ENCODE measurements at places on chromosomes 5 and 9.

- peak; percentile 36 for DNase-seq
Observed at GRCh38 chr9:127154390-127155191, 32.2 kb upstream of the ANGPTL2 start.

DNA sequence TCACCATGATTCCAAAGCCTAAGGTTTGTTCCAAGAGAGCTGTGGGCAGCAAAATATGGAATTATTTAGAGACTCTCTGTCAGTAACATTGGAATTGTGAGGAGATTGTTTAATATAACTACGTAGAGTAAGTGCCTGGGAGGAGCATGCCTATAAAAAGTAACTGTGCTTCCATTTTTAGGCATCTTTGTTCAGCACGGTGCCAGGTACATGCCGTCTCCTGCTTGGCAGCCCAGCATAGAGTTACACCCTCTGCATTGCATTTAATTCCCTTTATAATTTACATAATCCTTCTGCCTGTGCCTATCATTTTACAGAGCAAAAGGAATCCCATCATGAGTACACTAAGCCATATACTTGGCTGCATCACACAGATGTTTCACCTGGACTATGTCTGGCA, 32.1 kb upstream of the ALDH1A1 start:
- no peak for DNase-seq

DNA sequence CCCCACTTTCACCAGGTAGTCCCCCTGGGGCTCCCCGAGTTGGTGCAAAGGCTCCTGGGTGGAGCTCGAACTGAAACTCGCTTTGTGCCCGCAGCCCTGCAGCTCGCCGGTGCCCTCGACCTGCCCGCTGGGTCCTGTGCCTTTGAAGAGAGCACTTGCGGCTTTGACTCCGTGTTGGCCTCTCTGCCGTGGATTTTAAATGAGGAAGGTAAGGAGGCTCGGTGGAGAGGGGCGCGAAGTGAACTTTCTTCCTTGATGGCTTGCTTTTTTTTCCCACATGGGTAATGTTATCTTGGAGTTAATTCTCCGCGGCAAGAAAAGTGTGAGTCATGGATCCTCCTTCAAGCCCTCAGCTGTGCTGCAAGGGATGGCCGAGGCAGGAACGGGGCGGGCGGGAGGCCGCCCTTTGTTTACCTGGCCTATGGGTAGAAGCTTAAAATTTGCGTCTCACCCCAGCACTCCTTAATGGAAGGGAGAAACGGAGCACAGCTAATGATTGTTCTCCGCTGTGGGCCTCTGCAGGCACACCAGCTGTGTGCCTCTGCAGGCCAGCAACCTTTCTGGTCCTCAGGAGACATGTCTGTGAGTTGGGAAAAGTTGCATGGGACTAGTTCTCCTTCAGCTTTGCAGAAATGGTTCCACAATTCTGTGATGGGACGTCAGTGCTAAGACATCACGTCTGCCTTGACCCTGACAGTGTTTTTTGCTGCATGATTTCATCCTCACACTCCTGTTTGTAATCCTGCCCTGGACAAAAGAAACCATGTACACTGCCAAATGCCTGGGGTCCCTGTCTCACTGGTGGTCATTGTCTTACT, 1.1 kb downstream of the MAMDC2 start:
- peak; percentile 60 for DNase-seq

DNA sequence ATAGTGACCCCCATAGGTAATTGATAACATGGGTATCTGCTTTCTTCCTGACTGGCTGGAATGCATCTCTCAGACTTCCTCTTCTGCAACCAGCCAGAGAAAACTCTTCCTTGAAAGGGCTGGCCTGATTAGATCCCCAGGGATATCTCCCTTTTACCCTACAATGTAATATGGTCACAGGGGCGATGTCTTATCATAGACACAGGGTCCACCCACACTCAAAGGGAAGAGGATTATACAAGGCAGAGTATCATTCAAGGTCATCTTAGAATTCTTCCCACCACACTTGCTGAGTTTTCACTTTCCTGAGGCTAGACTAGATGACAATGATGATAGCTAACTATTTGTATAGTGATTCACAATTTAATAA, 33.2 kb downstream of the TTLL11 start:
- DNase-seq = no peak

- DNase-seq = no peak
Observed at GRCh38 chr5:67190861-67191260, 5.7 kb downstream of the CD180 start.

- DNase-seq = no peak
Observed at GRCh38 chr5:80048084-80048780, 13.1 kb downstream of the THBS4 start.

- no peak for DNase-seq
Observed at GRCh38 chr9:27838876-27839275, 265.6 kb upstream of the C9orf72 start.

GRCh38 chr9:98540476-98540875, 168.3 kb downstream of the GABBR2 start:
- no peak for DNase-seq

DNA sequence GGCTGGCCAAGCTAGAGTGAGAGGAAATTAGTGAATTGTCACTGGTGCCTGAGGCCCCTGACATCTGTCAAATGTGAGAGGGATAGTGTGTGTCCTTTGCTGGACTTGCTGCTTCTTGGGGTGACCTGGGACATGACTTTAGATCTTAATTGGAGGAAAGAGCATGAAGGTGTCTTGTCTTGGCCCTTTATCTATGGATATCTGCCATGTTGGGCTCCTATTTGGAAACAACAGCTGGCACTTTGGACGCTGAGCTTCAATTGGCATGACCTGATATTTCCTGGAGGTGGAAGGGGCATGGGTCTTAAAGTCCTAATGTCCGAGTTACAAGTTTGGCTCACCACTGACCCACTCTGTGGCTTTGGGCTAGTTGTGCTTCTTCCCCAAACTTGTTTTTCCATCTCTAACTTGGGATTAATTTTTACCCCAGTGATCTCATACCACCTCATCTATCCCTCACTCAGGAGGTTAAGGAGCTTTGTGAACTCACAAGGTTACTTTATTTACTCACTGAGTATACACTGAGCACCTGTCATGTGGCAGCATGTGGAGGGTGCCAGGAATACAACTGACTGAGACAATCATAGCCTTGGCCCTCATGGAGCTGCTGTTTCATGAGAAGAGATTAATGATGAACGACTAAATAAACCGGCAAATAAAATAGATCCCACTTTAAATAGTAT, 30.1 kb upstream of the CXCL14 start:
- DNase-seq = no peak

DNA sequence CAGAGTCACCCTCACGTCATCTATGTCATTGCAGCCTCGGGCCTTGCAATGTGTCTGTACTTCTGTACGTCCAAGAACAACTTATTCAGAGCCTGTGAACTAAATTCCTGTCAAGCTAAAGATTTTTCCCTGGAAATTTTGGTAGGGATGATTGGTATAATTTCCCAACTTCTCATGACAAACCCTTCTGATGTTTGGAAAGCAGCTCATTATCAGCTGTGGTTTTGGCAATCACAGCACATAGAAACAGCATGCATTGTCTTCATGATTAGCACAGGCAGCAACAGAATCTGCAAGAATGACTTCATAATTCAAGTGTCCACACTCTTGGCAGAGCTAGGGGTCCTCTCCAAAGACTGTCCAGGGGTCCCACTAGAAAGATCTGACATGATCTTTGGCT, 49.5 kb downstream of the APBA1 start:
- DNase-seq = no peak

DNA sequence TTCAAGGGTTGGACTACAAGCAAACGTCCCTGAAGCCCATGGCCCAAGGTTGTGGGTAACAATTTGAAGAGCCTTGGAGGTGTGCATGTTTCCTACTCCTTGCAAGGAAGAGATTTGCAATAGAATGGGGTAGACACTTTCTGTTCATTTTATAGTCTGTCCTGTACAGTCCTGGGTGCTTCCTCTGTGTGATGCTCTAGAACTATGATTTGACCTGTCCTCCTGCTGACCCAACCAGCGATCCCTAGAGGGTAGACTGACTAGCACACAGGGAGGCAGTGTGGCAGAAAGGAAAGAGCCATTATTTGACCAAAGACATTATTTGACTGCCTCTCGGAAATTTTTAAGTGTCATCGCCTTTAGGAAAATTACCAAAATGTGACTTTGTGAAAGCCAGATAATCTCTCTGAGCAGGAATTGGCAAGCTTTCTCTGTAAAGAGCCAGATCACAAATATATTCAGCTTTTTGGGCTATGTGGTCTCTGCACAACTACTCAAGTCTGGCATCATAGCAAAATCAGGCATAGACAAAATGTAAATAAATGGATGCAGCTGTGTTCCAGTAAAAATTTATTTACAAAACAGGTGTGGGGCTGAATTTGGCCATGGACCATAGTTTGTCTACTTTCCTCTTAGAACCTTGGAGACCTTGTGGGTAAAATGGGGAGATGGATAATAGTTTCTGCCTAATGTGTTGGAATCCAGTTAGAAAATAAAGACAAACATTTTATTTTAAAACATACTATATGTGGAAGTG, 106.8 kb downstream of the DMRT2 start:
- no peak for DNase-seq

- no peak for DNase-seq
Observed at GRCh38 chr9:133999851-134000265, 7.7 kb upstream of the VAV2 start.

- DNase-seq = no peak
Observed at GRCh38 chr5:95262933-95263660, 21.8 kb downstream of the MCTP1 start.

GRCh38 chr5:128572051-128572929, 34.2 kb upstream of the FBN2 start:
- DNase-seq = no peak

GRCh38 chr5:78518365-78519197, 130.0 kb downstream of the LHFPL2 start:
- peak; percentile 90 for DNase-seq

- DNase-seq = no peak
Observed at GRCh38 chr5:6976971-6977370, 263.7 kb downstream of the TENT4A start.

DNA sequence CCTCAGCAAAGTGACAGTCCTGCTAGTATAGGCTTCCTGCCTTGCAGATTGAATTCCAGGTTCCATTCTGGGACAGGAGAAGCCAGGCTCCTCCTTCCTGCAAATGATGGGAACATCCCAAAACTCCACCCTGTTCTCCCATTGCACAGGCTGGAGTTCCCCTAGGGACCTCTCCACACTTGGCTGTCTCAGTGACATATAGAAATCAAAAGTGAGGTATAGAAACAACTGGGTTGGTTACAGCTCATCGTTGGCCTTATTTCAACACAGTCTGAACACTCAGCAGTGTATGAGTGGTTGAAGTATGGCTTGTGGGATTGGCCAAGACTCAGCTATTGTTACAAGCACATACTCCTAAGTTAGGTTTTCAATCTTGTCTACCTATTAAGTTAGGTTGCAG, 157.8 kb upstream of the FTMT start:
- no peak for DNase-seq

DNA sequence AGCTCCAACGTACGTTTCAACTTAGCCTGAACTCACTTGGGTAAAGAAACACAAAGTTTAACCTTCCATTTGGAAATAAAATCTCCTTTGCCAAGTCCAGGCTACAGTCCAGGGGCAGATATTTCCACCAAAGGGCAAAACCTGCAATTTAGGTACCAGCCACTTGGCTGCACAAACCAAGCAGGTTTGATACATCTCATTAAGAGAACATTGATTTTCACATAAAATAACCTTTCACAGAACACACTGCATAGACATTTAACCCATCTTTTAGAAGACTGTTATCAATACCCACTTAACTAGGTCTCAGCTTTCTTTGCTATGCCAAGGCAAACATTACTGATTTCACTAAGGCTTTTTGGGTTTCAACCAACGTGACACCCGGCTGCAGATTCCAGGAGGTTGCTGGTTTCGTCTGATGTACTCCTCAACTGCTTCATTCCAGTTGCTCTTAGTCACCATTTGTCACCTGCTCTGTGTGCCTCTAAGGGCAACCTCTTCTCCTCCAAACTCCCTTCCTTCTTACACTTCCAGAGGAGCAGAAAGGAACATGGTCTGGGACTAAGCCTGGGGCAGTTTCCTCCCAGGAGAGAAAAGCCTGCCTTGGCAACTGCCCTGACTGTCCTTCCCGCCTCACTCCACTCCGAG, 67.1 kb downstream of the EPB41L4B start:
- peak; percentile 58 for DNase-seq

DNA sequence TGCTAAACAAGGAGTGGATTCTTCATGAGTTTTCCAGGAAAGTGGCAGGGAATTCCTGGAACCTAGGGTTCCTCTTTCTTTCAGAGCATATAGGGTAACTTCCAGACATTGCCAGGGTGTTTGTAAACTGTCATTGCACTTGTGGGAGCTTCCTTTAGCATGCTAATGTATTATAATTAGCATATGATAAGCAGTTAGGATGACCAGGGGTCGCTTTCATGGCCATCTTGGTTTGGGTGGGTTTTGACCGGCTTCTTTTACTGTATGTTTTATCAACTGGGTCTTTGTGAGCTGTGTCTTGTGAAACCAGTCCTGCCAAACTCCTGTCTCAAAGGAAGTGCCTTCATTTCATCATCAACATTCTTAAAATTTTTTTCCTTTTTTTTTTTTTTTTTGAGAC, 11.9 kb upstream of the MELK start:
- DNase-seq = no peak

GRCh38 chr5:36363744-36364143, 62.0 kb upstream of the RANBP3L start:
- no peak for DNase-seq

GRCh38 chr9:103837940-103838339, 256.2 kb upstream of the SMC2 start:
- no peak for DNase-seq

DNA sequence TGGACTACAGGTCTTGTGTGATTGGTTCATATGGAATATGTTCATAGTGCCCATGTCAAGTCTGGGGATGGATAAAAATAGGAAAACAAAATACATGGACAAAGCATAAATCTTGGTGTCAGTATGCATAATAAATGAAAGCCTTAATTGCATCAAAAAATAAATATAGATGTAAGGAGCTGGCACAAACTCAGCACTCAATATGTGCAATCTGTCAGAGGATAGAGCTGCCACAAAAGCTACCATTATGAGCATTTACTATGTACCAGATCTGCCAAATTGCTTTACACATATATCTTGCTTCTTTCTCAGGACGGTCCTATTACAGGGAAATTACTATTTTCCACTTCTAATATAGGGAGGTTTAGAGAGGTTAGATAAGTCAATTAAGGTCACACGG, 18.2 kb upstream of the TMED7 start:
- no peak for DNase-seq

DNA sequence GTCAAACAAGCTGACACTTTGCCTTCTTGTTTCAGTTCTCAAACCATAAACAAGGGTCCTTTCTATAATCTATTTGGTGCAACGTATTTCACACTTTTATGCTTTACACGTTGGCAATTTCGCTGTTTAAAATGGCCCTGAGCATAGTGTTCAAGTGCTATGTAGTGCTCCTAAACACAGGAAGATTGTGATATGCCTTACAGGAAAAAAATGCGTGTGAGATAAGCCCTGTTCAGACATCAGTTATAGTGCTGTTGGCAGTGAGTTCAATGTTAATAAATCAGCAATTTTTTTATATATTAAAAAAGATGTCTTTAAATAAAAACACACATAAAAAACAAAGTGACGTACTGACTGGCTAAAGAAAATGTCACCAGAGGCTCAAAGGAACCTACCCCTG, 23.9 kb downstream of the CLINT1 start:
- DNase-seq = no peak

GRCh38 chr9:115006660-115007059, 76.3 kb upstream of the TNFSF8 start:
- DNase-seq = peak; percentile 32

GRCh38 chr9:116594547-116594946, 92.6 kb upstream of the TRIM32 start:
- peak; percentile 69 for DNase-seq

GRCh38 chr5:14581106-14581890, at the start of gene OTULINL:
OTULINL (plus strand) TSS chr5:14581792; CDS start chr5:14581895, 103 bp downstream.
- DNase-seq = peak; percentile 98

- no peak for DNase-seq
Observed at GRCh38 chr9:70261131-70261870, 2.5 kb downstream of the SMC5 start.
